ENCODE measurements at places on chromosomes 11 and 22.

GRCh38 chr11:10318527-10318802, 13.6 kb downstream of the ADM start:
- DNase-seq, result no peak

- DNase-seq, result no peak
Measured at GRCh38 chr22:22155146-22155545, 89.4 kb upstream of the VPREB1 start.

DNA sequence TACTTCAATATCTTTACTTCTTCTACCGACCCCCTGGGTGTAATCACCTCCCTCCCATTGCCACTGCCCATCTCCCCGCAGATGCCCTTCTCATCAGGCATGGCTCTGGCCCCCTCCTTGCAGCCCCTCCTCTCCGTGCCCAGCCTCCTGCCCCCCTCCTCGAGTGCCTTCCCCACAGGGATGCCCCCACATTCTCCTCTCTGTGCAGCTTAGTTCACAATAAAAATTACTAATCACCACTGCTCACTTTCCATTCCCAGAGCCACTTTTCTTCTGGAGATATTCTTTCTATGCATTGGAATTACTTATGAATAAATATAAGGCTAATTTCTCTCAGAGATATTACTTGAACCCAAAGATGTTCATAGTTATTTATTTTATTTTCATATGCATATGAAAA, 22.1 kb downstream of the IFITM10 start:
- no peak for DNase-seq

DNA sequence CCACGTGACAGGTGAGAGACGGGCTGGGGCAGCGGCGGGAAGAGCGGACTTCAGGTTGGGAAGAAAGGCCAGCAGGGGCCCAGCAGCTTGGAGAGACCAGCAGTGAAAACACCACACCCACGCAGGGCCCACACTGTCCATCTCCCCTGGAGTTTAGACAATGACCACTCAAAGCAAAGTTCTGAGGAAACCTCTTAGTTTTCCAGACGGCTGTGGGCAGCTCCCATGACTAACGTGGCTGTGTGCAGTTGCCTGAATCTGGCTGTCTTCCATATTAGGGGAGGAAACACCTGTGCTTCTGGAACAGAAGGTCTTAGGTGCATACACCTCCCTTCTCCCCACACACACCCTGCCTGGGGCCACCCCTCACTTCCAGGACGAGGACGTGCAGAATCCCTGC, 70.6 kb upstream of the TTLL12 start:
- no peak for DNase-seq

- DNase-seq, result no peak
Measured at GRCh38 chr11:17651061-17651460, 68.3 kb upstream of the MYOD1 start.

- DNase-seq, result no peak
Measured at GRCh38 chr22:45429981-45430775, 16.7 kb downstream of the RIBC2 start.

GRCh38 chr11:117607449-117607848, 189.6 kb downstream of the DSCAML1 start:
- DNase-seq, result no peak

DNA sequence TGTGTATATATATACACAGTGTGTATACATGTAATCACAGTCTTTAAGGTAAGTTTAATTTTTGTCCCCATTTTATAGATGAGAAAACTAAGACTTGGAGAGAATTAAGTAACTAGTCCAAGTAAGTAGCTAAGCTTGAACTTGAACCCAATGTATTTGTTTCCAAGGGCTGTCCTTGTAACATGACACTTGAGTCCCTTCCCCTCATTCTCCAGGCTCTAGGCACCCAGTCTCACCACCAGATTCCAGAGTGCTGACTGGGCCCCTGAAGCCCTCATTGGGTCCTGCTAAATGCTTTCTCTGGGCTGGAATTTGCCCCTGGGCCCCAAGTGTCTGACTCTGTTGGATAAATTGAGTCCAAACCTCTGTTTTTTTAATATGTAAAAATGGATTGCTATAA, 45.5 kb downstream of the ADM start:
- DNase-seq, result no peak

GRCh38 chr11:17368551-17368950, 17.0 kb downstream of the NCR3LG1 start:
- no peak for DNase-seq

DNA sequence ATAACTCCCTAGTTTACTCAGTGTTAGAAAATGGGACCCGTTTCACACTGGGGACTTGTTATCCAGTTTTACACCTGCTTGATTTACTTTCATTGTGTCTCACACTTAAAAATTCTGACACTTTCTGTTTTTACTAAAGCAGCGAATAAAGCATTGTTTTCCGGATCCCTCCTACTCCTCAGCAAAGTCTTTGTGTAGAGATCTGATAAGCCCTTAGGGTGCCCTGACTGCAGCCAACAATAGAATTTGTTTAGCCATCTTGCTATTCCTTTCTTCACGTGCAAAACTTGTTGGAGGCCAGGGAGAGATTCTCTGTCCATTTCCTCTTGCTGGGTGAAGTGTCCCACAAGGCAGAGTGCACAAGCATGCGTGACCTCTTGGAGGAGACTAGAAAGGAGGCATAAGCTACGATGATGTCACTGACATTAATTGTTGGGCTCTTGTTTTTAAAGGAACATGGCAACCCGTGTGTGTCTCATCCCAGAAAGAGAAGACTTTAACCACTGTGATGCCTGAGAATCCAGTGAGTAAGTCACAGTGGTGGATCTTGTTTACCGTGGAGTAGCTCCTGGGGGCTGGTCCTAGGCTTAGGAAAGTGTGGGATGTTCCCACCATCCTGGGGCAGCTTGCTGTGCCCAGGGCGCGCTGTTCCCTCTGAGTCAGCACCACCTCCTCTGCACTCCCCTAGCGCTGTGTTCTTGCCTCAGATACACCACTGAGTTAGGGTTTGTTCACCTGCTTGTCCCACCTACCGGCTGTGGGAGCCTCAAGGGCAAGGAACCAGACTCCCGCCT, 27.7 kb downstream of the MICAL2 start:
- DNase-seq, result no peak

DNA sequence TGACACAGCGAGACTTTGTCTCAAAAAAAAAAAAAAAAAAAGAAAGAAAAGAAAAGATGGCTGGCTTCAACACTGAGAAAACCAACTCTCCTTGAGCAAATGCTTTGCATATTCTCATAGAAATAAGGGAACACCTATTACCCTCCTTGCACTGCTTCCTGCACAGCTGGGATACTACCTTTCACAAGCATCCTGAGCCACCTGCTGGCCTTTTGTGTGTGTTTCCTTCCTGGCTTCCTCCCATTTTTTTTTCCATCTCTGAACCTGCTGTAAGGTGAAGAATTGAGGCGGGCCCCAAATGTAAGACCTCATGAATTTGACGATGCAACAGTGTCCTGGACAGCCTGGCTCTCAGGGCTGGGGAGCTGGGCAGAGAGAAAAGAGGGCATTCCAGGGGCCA, 1.9 kb upstream of the RFPL3 start:
- no peak for DNase-seq

GRCh38 chr22:30856741-30857502, 111.7 kb downstream of the MORC2 start:
- no peak for DNase-seq

DNA sequence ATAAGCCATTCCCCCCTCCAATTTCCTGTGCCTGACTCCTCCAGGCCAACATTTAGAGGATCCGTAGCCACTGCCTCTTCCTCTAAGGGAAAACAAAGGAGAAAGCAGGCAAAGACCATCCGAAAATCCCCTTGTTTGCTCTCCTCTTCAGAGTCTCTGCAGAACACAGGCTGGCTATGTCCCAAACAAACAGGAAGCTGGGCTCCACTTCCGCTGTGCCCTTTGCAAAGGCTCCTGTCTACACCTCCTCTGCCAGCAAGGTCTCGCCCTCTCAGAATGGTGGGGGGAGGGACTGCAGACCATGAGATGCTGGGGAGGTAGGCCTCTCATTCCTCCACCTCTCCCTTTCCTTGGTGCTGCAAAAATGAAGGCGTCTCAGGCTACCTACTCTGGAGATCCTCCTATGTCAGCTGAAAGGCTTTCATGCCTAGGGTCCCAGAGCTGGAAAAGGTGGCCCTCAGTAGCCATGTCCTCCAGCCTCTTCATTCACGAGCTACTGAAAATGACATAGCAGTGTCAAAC, 596.2 kb downstream of the BUD13 start:
- DNase-seq, result no peak

GRCh38 chr22:31244943-31245451, 32.9 kb downstream of the LIMK2 start:
- no peak for DNase-seq

- no peak for DNase-seq
Measured at GRCh38 chr22:42646569-42647525, 2.3 kb downstream of the CYB5R3 start.

GRCh38 chr11:43217849-43218248, 93.9 kb upstream of the API5 start:
- DNase-seq, result no peak

- DNase-seq, result no peak
Measured at GRCh38 chr11:134636071-134636470, 224.0 kb upstream of the B3GAT1 start.

DNA sequence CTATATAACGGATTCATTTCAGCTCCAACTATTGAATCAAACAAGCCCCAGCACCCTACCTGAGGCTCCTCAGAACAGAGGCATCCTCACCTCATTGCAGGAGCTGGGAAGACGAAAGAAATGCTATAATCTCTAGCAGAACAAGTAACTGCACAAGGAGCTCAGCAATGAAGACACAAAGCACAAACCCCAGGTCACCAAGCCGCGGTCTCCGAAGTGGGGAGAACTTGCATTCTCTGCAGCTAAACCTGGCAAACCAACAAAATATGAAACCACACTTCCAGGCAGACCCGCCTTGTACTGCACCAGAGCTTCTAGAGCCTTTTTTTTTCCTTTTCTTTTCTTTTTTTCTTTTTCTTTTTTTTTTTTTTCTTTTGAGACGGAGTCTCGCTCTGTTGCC, 21.8 kb upstream of the CD5 start:
- DNase-seq, result peak; percentile 14

GRCh38 chr11:16276251-16276650, 80.1 kb downstream of the SOX6 start:
- DNase-seq, result no peak

DNA sequence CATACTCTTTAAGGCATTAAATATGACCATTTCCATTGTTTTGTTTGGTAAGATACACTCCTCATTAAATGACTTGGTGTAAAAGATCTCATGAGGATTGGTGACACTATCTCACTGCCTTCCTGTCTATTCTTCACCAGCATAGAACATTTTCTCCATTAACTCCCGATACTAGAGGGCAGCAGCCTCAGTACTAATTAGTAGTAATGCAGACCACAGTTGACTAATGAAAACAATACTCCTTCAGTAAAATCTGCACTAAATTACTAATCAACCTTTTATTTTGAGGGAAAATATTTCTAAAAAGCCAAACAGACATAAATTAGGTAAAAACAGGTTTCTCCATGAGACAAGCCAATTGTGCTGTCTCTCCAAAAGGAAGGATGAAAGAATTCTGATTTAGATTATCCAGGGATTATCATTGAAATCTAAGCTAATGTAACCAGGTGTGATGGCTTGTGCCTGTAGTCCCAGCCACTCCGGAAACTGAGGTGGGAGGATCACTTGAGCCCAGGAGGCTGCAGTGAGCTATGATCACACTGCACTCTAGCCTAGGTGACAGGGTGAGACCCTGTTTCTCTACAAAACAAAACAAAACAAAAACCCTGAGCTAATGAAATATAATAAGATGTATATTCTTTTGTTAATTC, 9.4 kb downstream of the PGM2L1 start:
- peak; percentile 40 for DNase-seq

GRCh38 chr11:121522043-121522941, 69.5 kb upstream of the SORL1-AS1 start:
- DNase-seq, result no peak

DNA sequence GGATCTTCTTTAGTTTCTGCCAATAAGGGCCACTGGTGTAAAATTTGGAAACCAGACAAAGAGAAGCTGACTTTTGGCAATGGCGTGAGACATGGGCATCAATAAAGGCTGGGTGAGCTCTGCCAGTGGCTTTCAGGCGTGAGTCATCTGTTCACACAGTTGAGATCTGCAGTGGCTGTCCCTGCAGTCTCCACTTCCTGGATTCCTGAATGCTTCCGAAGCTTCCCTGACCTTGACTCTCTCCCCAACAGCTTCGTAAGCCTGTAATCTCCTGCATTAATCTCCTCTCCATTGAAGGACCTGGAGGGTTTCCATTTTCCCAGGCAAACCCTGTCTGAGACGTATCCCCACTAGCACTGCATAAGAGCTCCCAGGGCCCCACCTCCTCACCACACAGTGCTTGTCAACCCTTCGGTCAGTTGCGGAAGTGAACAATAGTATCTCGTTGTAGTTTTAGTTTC, 574.7 kb downstream of the TBC1D22A start:
- no peak for DNase-seq

- no peak for DNase-seq
Measured at GRCh38 chr11:65577756-65578109, 1.9 kb downstream of the EHBP1L1 start.

DNA sequence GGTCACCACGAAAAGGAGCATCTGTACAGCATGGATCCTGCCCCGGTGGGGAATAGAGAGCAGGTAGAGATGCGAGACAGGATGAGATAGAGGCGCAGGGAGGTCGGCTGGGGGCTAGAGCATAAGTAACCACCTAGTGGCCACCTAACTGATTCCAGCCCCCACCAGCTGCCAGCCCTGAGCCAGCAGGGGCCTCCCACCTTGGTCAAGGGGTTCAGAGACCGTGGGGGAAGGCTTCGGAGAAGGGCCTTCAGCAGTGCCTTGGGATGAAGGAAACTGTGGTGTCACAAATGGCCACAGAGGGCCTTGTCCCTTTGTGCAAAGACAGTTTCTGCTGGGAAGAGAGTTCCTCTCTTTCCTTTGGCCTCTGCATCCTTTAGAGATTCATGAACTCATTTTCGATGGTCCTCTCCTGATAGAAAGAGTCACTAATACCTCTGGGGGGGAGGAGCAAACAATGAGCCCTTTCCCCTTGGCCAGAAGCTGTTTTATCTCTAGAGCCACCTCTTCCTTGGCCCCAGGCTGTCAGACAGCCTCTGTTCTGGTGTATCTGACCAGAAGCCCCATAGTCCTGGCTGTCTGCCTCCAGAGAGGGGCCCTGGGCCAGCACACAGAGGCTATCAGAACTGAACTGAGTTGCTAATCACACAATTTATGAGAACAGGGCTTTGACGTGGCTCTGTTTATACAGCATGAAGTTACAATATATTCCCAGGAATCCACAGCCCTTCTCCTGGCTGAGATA, 146.0 kb downstream of the PARVA start:
- no peak for DNase-seq

- DNase-seq, result no peak
Measured at GRCh38 chr22:22506736-22507135, 1.8 kb downstream of the ZNF280B start.

DNA sequence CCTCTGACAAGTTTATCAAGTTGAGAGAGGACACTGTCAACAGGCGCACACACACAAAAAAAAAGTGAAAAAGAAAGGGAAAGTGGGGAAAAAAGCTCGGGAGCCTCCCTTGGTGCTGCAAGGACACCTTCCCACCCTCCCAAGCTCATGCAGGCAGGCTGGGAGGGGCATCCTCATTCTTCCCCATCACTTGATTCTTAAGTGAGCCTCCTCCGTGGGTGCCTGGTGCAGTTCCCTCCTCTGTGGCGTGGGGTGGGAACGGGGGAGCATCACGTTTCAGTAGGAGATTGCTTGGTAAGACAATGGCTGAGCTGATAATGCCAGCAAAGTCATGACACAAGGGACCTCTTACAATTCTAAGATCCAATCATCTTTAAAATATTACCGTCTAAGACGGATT, 108.8 kb downstream of the NXPE2 start:
- no peak for DNase-seq

All from stimulated activated naive CD4-positive, alpha-beta T cell treated with Interleukin-2 at 50 U/mL for 16 hours (primary cell).